Non-pigmented ciliary epithelial cell (primary cell): ENCODE measurements at places on chromosomes 6 and 20.
A peak's percentile ranks its signal among the peaks of the same experiment; 100 is the strongest.

DNA sequence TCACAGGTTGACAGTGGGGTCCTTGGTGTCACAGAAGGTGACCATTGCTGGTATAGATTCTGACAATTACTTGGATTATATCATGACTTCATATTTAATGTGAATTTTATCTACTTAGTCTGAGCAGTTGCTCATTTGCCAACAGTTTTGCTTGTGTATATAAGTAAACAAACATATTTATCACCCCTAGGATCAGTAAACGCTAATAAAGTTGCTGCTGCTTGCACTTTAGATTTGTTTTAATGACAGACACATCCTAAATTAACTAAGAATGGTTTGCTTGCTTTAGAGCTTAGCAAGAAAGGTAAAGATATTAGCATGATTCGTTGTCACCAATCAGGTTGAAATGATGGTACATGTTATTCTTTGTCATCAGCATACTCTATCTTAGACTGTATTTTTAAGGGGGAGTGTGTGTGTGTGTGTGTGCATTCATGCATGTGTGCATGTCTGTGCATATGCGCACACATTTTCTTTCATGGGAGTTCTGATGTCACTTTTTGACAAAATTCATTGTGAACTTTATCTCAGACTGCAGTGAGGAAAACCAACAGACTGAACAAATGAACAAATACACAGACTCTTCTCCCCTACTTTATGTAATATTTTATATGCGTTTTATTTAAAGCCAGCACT, 782.6 kb upstream of the FLRT3 start:
- no peak for DNase-seq

DNA sequence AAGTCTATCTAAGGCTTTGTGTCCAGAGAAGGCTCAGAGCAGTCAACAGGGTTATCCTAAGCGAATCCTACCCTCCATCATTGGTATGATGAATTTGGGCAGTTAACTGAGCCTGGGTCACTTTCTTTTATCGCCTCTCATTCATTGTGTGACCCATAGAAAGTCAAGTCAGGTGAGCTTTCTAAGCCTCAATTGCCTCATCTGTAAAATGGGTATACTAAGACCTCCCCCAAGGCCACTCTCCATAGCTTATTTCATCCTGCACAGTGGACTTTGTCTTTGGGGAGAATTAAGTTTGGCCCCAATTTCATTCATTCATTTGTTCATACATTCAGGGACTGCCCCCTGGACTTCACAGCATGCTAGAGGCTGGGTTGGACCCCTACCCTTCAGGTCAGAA, 110.5 kb downstream of the DHX35 start:
- DNase-seq, result no peak

GRCh38 chr20:35144694-35145093, 2.4 kb downstream of the EDEM2 start:
- no peak for DNase-seq

DNA sequence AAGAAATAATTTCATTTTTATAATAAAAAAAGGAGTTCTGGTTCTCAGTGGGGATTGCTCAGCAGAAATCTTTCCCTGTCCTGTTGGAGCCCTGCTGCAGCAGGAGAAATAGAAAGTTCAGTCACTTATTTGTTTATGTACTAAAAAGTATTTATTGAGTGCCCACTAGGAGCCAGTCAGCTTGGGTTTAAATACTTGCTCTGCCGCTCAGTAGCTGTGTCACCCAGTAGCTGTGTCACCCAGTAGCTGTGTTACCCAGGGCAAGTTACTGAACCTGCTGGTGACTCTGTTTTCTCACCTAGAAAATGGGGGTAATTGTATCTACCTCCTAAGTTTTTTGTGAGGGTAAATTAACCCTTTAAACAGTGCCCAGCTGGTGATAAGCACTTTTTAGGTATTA, 32.9 kb downstream of the FOXF2 start:
- no peak for DNase-seq

DNA sequence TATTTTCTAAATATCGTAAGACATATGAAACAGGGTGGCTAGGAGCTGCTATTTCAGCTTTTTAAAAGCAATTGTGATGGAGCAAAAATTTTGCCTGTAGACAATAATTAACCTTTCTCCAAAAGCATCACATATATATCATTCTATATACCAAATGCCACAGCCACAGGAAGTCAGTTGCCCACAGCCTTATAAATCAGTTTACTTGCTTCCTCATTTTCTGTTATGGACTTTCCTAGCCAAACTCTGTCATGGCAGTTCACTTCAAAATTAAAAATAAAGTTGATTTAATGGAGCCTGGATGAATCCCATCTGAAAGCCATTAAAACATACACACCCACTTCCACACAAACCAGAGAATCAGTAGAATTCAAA, 93.4 kb upstream of the NHSL1 start:
- no peak for DNase-seq

- DNase-seq, result no peak
Observed at GRCh38 chr20:55740076-55740475, 265.2 kb downstream of the CBLN4 start.

- no peak for DNase-seq
Observed at GRCh38 chr20:7025635-7026034, 258.1 kb downstream of the BMP2 start.

- DNase-seq, result no peak
Observed at GRCh38 chr6:149056777-149057463, 260.6 kb upstream of the TAB2 start.

DNA sequence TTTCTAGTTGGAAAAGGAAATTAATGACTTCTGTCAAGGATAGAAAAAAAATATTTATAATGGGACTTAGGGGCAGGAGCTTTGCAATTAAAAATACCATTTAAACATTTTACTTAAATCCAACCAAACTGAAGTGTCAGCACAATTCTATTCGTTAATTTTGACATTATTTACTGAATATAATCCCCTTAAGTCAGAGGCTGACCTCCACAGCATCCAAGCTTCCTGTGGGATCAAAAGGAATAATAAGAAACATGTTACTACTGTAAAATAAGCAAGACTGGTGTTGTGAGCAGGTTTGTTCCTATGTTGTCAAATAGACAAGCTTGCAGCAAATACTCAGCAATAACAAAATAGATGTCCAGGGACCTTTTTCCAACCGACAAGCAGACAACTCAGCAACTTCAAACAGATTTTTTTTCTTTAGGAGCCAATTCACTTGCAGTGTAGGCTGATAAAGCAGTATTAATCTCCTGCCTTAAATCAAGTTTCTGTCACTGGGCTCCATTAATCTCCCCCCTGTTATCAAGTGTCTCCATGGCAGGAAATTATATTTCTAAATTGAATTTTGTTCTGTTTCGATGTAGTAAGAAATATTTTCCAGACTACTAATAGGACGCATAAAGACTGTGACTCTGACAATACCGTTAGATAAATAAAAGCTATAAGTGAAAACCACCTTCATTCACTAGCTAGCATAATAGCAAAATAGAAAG, 157.4 kb downstream of the HACE1 start:
- DNase-seq, result no peak

- DNase-seq, result no peak
Observed at GRCh38 chr6:13467216-13467600, 20.2 kb downstream of the GFOD1 start.

DNA sequence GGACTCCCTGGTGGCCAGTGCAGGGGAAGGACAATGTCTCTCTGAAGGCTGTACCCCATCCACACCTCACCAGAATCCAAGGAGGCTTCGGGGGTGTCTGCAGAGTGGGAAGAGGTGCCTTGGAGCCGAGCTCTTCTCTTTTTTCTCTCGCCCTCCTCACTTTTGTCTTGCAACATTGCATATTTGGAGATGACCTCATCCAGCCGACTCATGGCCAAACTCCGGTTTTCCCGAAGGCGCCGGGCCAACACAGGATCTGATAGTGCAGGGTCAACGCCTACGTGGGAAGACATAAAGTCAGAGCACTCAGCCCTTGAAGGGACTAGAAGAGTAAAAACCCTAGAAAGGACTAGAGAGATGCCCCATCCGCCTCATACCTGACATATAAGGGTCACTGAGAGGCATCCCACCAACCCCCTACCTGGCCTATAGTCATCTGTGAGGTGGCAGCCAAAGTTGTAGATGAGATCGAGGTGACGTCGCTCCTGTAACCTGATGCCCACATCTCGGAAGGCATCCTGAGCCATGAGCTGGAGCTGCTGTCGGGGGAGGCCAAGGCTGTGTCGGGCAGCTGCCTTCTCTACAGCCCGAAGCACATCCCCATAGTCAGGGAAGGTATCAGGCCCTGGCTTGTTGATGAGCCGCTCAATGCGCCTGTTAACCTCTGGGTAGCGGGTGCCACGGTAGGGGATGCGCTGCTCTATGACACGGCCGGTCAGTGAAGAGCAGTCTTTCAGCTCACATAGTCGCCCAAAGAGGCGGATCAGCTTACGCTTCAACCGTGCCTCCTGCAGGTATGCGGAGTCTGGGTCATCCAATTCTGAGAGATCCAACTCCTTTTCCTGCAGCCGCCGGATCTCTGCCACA, 3.0 kb upstream of the ZBTB22 start:
- peak; percentile 84 for DNase-seq

GRCh38 chr6:13508711-13509705, 21.6 kb upstream of the GFOD1 start:
- no peak for DNase-seq

DNA sequence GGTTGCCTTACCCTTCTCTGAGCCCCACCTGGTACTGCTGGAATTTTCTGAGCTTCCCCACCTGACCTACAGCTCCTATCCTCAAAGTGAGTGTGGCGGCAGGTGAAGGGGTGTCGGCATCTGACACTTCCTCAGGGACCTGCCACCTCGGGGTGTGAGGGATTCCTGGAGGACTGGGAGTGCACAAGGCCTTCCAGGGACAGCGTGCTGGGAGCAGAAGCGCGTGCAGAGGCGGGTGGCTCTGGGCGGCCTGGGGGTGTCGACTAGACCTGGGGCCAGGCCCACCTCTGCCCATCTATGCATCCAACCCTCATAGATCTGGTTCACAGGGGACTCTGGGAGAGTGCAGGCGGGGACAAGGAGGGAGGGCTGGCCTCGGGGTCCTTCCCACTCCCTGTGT, 7.8 kb downstream of the DLGAP4 start:
- no peak for DNase-seq

GRCh38 chr6:166423781-166424180, 41.0 kb upstream of the MPC1 start:
- DNase-seq, result no peak

DNA sequence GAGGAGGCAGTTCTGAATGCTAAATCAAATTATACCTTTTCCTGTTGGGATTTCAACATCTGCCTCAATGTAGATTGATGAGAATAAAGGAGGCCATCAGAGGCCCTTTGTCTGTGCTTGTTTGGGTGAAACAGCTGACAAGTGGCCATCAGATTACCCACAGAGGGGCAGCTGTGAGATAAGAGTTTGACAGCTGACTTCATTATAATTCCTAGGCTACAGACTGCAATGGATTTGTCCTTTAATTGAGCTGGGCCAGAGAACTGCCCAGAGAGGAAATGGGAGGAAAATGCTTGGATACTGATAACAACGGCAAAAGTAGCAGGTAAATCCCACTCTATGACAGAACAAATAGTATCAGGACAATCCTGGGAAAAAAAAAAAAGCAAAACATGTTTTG, 649.4 kb downstream of the HDGFL1 start:
- DNase-seq, result no peak

DNA sequence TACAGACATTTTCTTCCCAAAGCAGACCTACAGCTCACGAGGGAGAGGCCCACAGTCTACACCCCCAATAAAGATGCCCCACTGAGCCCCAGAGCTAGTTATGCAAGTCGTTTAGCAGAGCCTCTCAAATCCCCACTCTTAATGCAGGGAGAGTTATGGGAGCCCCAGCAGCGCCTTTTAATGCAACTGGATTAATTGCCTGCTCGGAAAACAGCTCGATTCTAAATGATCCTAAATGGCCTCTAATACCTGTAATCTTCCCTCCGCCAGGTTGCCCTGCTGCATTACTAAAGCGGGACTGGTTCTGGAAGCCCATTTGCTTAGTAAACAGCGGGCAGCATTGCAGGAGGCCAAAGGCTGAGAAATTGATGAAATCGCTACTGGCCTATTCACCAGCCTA, 656.9 kb downstream of the PTPRT start:
- no peak for DNase-seq

GRCh38 chr6:138957484-138957883, 30.6 kb downstream of the REPS1 start:
- DNase-seq, result no peak

DNA sequence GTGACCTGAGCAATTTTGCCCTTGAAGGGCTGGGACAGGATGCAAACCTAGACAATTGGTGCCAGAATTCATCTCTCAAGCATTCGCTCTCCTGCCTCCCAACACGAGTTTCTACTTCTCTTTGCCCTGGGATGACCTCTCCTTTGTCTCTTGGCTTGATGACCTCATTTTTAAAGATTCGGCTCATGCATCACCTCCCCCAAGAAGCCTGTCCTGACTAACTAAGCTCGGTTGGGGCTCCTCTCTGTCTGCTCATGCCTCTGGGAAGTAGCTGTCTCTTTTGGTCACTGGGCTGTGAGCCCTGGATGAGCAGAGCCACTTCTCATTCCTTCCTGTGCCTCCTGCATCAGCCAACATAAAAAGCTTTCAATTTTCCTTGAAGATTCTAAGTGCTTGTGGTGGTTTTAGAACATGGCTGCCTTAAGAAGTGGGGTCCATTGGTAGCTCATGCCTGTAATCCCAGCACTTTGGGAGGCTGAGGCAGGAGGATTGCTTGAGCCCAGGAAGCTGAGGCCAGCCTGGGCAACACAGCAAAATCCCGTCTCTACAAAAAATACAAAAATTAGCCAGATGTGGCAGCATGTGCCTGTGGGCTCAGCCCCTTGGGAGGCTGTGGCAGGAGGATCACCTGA, 11.1 kb upstream of the TCF15 start:
- DNase-seq, result no peak

GRCh38 chr6:52538252-52538900, 38.5 kb downstream of the TRAM2 start:
- DNase-seq, result no peak

GRCh38 chr20:16699293-16699692, 30.5 kb upstream of the SNRPB2 start:
- no peak for DNase-seq

DNA sequence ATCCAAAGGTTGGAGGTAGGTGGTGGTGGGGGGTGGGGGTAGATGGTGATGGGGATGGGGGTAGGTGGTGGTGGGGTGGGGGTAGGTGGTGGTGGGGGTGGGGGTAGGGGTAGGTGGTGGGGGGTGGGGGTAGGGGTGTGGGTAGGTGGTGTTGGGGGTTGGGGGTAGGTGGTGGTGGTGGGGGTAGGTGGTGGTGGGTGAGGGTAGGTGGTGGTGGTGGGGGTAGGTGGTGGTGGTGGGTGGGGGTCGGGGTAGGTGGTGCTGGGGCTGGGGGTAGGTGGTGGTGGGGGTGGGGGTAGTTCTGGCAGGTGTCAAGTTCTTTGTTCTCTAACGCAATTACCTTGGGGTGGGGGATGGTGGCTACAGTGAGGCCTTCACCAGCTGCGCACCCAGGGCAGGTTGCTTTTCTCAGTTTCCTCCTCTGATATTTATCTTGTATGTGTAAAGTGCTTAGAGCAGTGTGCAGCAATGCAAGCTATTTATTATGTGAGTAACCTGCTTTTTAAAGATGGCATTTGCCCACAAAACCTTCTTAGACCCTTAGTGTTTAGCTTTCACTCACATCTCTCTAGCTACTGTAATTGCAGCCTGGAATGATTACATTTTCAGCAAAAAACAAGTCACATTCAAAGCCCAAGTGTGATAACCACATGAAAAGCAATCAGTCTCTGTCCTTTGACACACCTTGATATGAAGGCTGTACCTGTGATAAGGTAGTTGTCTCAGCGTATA, 8.2 kb upstream of the CCDC167 start:
- DNase-seq, result no peak
